NCI-H1694 treated with DMSO at 0.1 percent for 48 hours (cell line): ENCODE measurements at places on chromosomes 1 and 21.

GRCh38 chr21:39867198-39867650 is at the start of gene PCP4:
PCP4 (plus strand) TSS chr21:39867438; CDS start chr21:39867502, 64 bp downstream.
- DNase-seq = peak; percentile 90

DNA sequence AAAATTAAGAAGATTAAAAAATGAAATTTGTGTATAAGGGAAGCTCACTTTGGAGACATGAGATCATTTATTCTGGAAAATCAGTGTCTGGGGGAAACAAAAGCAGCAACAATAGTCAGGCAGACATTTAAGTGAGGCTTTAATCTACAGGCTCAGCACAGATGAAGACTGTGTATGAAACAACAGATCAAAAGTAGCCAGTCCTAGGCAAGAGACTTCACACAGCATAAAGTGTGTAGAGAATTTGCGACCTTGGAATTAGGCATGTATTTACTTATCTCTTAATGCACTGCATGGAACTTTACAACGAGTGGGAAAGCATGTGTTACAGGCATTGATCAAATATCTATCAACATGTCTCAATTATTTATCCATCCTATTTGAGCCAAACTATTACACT is 1099.9 kb downstream of the PLA2G4A start:
- no peak for DNase-seq

- DNase-seq = no peak
Measured at GRCh38 chr1:88650676-88651418, 33.2 kb upstream of the PKN2 start.

DNA sequence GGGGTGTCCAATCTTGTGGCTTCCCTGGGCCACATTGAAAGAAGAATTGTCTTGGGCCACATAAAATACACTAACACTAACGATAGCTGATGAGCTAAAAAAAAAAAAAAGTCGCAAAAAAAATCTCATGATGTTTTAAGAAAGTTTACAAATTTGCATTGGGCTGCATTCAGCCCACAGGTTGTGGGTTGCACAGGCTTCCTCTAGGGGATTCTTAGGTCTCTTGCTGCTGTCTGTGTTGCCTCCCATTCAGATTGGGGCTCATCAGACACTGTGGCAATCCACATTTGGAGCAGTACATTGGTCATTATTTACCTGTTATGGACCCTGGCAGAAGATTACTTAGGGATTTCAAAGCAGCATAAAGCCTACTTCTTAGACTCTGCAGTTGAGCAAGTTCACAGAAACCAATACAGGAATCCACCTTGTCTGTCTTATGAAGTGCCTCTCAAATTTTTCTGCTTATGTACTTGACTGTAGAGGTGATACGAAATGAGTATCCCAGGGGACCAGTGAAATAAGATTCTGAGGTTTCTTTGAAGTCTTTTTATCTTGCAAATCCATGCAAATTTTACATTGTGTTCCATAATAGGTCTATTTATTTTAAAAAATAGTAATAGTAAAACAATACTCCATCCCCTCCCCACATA is 205.5 kb downstream of the RPS6KC1 start:
- no peak for DNase-seq

GRCh38 chr1:108962681-108963051 is 618 bp downstream of the CLCC1 start:
- no peak for DNase-seq

DNA sequence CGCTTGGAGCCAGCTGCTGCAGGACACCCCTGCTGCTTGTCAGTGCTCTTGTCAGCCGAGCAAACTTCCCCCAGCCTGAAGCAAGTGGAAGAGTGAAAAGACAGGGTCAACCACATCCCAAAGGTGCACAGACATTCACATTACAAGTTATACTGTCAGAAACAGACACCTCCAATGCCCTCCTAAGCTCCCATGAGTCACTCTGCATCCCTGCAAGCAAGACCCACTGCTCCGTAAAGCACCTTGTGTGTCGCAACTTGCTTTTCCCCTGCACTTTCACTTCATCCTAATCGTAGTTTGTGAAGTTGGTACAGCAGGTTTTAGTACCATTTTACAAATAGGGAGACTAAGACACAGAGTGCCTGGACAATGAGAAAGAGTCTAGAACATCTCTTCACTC is 51.1 kb downstream of the KCNH1 start:
- DNase-seq = no peak

DNA sequence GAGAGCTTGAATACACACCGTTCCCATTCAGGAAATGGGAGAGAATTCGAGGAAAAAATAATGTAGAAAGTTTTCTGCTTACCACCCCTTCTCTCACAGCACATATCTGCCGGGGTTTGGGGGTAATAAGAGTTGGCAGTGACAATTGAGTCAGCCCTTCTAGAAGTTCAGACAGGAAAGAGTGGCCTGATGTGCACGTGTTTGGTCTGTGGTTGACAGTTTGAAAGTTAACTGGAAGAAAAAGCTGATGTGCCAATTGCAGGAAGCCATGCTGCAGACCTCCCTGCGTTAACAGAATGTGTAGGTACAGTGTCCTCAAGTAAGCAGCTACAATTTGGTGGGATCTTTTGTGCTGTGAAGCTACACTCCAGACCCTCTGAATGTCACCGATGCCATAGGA is 50.9 kb downstream of the DHX9 start:
- DNase-seq = no peak

DNA sequence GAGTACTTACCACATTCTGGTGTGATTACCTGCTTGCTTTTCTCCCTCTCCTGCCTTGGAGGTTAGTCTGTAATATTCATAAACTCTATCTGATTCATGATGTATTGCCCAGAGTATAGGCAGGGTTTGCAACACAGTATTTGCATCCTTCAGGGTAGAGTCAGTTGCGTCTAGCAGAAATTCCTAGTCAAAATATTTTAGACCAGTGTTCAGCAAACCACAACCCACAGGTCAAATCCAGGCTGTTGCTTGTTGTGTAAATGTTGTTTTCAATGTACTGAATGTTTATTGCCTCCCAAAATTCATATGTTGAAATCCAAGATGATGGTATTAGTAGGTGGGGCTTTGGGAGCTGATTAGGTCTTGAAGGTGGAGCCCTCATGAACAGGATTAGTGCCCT is 82.9 kb downstream of the NGF start:
- no peak for DNase-seq
